ENCODE measurements at places on chromosomes 5 and 9.
A peak's percentile ranks its signal among the peaks of the same experiment; 100 is the strongest.

- no peak for DNase-seq
Measured at GRCh38 chr5:40774623-40775022, 18.9 kb upstream of the TTC33 start.

DNA sequence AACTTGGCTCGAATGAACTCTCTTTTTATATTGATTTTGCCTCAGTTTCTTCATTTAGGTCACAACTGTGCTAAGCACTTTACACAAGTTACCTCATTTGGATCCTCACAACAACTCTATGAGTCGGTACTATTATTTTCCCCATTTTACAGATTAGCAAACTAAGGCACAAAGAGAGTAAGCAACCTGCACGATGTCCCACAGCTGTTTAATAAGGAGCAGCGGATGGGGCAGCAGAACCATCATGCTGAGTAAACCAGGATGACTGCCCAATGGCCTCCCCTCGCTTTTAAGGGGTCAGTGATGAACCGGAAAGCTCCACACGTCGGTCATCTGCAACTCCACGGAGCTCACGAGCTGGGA lies 607 bp downstream of the PRELID2 start:
- DNase-seq, result no peak

DNA sequence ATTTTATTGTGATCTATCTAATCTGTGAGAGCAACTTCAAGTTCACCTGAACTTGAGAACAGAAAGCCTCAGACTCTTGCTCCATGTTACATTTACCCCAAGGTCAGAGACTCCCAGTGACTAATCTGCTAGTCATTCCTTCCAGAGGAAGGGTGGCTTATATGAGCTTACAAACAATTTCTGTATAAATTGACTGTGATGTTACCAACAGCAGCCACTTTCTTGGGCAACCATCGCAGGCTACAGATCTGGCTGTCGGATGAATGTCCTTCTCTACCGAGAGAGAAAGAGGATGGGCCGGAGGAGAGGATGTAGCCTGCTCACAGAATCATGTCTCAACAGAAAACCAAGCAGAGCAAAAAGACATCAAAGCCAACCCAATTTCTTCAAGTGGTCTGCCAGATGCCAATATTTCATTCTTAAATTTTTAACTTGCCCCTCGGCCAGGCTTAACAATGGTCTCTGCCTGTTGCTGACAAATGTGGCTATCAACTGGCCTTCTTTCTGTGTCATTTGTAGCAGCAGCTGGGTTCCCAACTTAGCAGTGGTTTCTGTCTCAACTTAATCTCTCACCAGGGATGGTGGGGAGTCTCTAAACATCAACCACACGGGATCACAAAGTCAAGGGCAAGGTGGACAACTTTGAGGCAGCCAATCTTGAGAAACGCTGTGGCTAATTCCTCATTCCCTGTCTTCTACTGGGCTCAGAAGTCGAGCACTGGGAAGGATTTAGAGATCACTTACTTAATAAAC lies 81.3 kb downstream of the RAPGEF1 start:
- no peak for DNase-seq

GRCh38 chr9:121201045-121201737 lies 478 bp downstream of the RAB14 start:
- peak; percentile 13 for DNase-seq
